ENCODE measurements at places on chromosomes 11 and 22.

DNA sequence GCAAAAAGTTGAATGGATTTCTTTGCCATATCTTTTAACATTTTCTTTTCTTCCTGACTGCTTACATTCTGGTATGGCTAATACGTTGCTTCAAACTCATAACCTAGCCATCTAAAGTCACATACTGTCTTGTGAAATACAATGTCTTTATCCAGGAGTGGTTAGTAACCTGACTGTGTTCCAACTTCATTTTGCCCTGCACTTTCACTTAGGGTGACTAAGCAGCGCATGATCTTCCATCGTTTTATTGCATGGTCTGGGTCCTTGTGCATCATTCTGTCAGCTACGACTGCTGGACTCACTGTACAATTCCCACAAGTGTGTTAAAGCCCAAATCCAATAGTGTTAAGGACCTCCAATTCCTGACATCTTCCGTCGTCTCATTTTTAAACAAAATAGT, 403.2 kb downstream of the NTM start:
- no peak for DNase-seq

DNA sequence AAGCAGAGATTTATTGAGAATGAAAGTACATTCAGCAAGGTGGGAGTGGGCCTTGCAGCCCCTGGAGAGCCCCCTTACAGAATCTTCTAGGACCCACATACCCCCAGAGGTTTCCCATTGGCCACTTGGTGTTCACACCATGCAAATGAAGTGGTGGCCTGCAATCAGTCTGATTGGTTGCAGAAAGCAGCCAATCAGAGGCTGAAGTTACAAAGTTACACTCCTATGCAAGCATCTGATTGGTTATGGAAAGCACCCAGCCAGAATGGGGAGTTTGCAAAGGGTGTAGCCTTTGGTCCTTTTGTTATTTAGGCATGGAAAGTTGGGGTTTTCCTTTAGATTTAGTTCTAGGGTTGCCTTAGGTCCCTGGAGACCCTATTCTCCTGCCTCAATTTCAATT, 34.9 kb downstream of the UVRAG start:
- DNase-seq: no peak

DNA sequence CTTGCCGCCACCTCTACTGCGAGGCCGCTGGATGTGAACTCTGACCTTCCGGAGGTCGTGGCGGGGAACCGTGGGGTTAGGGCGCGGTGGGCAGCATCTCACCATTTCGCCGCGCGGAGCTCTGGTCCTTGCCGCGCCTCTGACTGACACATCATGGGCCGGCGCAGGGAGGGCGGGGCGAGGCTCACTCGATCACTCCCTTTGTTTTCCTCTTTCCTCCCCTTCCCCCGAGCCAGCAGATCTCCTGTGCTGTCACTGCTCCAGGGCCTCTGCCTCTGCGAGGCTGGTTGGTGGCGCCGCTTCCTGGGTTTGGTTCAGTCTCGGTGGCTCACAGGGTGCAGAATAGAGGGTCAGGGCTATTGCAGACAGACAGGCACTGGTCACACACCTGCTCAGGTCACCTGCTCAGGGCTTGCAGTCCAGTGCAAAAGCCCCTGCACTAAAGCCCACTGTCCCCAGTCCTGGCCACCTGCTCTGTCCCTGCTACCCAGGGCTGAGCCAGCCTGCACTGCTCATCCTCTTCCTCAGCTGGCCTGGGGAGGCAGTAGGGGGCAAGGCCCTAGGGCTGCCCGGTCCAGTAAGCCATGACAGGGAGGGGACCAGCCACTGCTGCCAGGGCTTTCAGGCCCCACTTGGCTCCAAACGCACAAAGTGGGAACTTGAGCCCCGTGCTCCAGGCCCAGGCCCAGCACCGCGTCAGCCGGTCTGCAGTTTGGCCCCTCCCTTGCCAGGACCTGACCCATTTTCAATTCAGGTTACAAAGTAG, 36.2 kb downstream of the PISD start:
- peak; percentile 90 for DNase-seq

- DNase-seq: peak; percentile 16
Measured at GRCh38 chr22:48757985-48758561, 1069.6 kb downstream of the BRD1 start.

DNA sequence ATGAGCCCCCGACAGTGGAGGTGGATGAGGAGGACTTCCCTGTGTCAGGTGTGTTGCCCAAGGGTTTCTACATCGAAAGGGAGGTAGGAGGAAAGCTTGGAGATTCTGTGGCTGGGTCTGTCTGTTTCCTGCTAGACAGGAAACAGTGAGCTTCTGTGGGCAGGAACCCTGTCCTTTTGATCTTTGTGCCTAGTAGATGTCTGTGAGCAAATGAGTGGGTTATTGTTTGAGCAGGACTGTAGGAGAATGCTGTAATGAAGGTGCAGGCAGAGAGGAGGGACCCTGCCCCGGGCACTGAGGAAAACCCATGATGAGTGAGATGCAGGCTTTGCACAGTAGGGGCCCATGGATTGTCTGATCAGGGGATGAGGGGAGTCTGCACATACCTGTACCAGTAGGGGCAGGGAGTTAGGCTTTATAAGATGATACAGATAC, 14.0 kb downstream of the USP35 start:
- DNase-seq: no peak

GRCh38 chr11:46672381-46672839, 28.0 kb downstream of the ARHGAP1 start:
- DNase-seq: no peak

DNA sequence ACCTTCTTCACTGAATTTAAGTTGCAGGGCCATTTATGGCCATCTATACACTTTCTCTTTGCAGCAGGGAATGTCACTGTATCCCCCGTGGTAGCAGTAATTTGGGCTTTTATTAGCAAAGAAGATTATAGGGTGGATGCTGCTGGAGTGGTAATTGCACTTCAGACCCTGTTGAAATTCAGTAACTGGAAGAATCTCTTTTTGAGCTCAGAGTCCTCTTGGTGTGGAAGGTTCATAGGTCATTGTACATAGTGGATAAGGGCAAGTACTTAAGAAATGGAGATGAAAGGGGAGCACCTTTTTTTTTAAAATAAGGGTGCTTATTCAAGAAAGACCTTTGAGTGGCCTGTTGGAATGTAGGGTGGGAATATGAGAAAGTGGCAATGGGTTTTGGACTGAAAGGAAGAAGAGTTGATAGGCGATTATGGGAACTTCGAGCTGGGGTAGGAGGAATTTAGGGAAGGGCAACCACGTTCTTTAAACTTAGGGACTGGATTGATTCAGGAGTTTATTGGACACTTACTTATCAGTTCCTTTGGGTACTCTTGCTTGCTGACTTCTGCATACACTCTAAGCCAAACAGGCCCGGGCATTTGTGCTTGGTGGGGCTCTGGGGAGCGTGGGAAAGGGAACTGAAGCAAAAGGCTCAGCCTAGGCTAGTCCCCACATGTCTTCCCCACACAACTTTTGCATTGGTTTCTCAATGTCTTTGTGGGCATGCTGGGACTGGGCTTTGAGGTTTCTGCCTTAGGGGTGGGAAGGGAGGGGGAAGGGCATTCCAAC, 26.5 kb downstream of the CTNND1 start:
- DNase-seq: no peak

GRCh38 chr22:31828739-31829138, 74.9 kb downstream of the DEPDC5 start:
- DNase-seq: no peak

GRCh38 chr11:123166071-123166559, 28.9 kb downstream of the CLMP start:
- no peak for DNase-seq

- DNase-seq: no peak
Measured at GRCh38 chr11:88695689-88696414, 358.3 kb upstream of the CTSC start.

DNA sequence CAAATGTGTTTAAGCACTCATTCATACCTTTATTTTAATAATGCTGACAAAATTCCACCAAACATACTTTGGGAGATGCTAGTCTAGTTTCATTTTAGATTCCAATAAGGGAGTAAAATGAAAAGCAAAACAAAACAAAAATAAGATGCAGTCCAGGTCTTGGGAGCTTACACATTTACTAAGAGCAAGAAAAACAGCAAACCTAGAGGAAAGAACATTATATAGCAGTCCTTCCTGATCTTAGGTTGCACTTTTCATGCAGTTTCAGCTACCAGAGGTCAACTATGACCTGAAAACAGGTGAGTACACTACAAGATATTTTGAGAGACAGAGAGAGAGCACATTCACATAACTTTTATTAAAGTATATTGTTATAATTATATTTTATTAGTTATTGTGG, 1100.9 kb downstream of the DLG2 start:
- no peak for DNase-seq
